ENCODE measurements at places on chromosomes 4 and X.

GRCh38 chrX:94686071-94686470 lies 1012.1 kb downstream of the FAM133A start:
- no peak for ATAC-seq

DNA sequence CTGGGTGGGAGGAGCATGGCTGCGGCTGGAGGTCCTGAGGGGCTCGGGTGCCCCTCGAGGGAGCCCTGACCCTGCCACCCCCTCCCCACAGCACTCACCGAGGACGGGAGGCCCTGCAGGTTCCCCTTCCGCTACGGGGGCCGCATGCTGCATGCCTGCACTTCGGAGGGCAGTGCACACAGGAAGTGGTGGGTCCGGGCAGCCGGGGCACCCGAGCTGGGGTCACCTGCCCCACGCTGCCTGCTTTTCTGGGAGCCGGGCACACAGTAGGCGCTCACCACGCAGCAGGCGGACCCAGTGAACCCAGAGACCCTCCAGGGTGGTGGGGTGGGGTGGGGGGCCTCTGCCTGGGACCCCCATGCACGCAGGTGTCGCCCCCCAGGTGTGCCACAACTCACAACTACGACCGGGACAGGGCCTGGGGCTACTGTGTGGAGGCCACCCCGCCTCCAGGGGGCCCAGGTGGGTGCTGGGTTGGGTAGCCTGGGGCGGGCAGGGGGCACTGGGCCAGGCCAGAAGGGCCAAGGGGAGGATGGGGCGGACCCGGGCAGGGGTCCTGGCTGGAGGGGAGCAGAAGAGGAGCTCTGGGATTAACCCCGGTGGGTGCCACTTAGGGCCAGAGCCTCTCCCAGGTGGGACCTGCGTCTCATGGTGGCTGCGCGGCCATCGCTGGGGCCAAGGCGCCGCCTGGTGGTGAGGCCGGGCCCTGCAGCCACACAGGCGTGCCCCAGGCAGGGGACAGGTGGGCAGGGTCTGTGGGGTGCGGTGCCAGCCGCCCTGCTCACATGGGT lies 1.4 kb downstream of the HGFAC start:
- peak; percentile 57 for ATAC-seq

GRCh38 chrX:112644713-112645112 lies 35.0 kb downstream of the LHFPL1 start:
- no peak for ATAC-seq

DNA sequence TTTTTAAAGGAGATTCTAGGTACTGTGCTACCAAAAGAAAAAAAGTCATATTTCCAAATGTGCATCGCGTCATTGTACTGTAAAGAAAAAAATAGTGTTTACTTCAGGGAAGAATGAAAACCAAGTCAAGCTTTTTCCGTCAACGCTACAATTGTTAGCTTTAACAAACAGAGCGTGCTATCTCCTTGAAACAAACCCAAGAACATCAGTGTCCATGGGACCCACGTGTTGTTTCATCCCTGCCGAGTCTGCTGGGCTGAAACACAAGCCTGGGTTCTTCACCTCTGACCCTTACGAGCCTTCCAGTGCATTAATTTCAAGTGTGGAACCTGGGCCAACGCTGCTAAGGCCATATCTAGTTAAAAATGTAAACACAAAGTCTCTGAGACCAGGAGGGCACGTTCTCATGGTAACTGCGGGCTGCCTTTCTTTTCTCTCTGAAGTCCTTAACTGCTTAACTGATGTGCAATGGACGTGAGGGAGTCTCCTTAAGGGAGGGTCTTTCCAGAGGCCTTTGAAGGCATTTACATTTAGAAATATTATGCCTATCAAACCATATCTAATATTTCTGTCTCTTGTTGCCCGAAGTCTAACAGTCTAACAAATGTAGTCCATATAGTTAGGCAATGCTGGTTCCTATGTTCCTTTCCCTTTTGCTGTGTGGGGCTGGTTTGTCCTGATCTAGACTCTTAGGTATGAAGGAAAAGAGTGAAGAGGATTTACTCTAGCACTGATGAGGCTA lies 36.3 kb downstream of the ING2 start:
- no peak for ATAC-seq

DNA sequence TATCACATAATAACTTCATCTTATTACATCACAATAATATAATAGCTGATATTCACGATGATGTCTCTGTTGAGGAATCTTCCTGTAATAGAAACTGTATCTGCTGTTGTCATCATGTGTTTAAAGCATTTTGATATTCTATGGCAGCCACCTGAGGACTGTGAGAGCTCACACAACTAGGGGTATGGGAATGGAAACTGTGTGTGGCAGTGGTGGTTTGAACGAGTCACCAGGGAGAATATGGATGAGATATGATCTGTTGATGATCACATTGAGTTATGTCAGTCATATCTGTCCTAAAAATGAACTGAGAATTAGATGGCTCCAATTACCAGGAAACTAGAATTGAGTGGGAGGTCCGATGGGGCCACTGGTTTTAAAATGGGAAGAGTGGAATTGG lies 169.6 kb downstream of the MID1IP1 start:
- no peak for ATAC-seq

DNA sequence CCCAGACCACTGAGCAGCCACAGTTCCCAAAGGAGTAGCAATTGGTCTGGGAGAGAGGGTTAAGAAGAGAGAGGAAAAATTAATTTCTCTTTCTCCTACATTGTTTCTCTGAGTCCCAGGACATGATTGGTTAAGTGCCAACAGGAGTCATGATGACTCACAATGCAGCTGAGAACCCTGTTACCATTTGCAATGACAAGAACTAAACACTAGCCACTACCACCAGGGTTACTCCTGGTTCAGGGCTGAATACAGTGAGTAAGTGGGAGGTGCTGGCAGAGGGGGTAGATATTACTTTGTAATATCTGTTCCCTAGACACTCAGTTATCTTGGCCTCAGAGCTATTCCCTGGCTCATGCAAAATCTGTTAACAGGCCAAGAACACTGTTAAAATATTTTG lies 18.0 kb downstream of the ETDC start:
- peak; percentile 72 for ATAC-seq

- ATAC-seq: no peak
Measured at GRCh38 chr4:148211533-148211932, 230.7 kb downstream of the NR3C2 start.

GRCh38 chr4:142645475-142646108 lies 200.5 kb downstream of the INPP4B start:
- ATAC-seq: no peak

DNA sequence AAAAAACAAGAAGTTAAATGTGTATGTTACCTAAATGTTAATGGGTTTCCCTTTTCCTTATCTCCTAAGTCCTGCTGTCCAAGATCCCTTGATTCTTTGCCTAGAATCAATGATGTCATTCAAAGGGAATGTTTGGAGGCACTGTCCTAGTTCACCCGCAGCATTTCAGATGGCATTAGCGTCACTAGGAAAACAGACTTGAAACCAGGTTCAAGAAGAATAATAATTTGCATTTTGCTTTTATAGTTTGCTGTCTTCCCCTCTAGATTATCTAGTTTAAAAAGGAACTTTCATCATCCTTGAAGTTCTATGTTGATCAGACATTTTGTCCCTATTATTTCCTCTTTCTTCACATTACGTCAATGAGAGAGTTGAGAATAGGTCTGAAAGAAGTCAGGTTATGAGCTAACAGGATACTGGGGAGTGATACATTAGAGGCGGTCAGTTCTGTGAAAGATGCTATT lies 234.1 kb upstream of the PGRMC2 start:
- no peak for ATAC-seq

GRCh38 chr4:76179398-76180318 lies 31.5 kb upstream of the NUP54 start:
- ATAC-seq: peak; percentile 86

DNA sequence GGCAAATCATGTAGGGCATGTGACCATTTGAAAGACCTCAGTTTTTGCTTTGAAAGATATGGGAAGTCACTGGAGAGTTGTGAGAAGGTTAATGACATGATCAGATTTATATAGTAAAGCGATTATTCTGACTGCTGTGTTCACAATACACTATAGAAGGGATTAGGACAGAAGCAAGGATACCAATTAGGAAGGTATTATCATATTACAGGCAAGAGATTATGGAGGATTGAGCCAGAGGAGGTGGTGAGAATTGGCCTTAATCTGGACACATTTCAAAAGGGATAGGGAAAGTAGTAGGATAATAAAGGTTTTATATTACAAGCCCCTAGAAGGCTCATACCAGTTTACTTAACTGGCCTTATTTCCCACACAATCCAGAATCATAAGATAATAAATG lies 124.9 kb upstream of the POF1B start:
- ATAC-seq: no peak

DNA sequence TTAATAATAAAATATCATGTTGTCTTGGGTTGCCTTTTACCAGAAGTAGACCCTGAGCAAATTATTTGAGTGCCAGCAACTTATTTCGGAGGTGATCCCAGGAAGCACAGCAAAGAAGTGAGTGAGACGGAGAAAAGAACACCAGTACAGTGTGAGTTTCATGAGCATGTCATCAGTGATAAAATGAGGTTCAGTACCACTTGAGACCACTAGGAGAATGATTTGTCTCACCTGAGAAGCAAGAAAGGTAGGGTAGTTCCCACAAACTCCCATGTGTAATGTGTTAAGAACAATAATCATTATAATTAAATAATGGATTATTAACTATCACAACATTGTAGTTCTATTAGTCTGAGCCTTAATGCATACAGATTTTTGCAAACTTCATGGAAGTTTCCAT lies 112.8 kb upstream of the DMD start:
- ATAC-seq: no peak

DNA sequence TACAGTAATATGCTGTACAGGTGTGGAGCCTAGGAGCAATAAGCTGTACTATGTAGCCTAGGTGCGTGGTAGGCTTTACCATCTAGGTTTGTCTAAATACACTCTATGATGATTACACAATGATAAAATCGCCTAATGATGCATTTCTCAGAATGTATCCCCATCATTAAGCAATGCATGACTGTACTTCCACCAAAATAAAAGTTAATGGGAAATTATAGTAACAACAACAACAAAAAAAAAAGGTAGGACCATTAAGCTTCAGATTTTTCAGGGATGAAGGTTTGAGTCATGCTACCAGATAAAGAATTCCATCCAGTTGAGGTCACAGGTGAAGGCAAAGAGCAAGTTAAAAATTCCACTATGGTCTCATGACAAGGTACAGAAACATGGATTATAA lies 68.2 kb downstream of the MAGEA10 start:
- ATAC-seq: no peak

DNA sequence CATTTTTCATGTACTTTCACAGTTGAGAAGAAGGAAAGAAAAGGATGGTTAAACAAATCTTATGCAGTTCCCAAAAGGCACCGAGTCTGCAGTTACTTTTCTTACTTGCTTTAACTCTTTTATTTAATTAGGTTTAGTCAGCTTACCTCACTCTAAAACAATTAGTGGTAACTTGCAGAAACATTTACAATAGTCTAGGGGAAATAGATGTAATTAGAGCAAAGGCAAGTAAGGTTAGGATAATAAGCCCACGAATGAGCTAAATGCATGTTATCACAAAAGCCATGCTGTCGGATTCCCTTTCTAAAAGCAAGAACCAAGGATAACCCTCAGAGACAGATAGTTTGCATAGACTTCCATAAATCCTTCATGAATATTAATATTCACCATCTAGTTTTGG lies 82.0 kb upstream of the VCX2 start:
- ATAC-seq: no peak

DNA sequence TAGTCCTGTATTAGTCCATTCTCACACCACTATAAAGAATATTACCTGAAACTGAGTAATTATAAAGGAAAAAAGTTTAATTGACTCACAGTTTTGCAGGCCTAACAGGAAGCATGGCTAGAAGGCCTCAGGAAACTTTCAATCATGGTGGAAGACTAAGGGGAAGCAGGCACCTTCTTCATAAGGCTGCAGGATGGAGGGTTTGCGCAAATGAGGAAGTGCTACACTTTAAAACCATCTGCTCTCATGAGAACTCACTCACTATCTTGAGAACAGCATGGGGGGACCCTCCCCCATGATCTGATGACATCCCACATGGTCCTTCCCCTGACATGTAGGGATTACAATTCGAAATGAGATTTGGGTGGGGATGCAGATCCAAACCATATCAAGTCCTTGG lies 12.1 kb upstream of the MAGEA11 start:
- no peak for ATAC-seq

DNA sequence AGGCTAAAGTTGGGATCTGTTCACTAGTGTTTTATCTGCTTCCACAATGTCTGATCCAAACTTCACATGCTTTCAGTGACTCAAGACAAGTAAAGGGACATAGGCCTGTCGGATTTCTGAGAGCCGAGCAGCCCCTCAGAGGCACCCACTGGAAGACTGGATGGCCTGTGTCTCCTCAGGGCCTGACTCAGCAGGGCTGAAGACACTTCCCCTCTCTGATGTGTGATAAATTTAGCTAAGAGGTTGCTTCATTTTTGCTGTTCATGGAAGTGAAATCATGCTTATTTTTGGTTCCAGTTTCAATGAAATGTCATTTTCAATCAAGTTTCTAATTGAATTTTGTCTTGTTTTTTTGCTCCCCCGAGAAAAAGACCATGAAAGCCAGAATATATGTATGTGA lies 93.7 kb downstream of the MXRA5 start:
- no peak for ATAC-seq

- no peak for ATAC-seq
Measured at GRCh38 chr4:178086320-178086719, 644.1 kb upstream of the AGA start.

GRCh38 chr4:2882341-2882740 lies 38.7 kb downstream of the ADD1 start:
- ATAC-seq: no peak

DNA sequence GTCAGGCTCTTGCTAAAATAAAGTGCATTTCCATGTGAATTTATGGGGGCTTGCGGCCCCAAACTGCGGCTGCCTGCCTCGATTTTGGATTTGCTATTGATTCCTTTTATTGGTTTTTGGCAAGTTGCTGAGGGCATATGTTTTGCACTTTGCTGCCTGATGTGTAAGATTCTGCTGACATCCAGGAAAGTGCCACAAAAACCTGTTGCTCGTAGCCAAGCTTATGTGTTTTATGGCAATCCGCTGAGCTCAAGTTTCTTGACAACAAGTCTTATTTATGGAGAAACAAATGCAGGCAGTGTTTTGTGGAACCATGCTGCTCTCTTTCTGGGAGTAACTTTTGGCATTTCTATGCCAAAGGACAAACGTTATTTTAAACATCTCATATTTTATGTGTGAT lies 97.3 kb upstream of the DDIT4L start:
- no peak for ATAC-seq

GRCh38 chr4:153585026-153585425 lies 99.1 kb upstream of the TLR2 start:
- no peak for ATAC-seq

GRCh38 chr4:40956721-40957255 lies 207.0 kb downstream of the NSUN7 start:
- ATAC-seq: no peak

- no peak for ATAC-seq
Measured at GRCh38 chrX:41718481-41719235, 5.3 kb upstream of the GPR82 start.

- no peak for ATAC-seq
Measured at GRCh38 chrX:103513067-103513466, 6.2 kb downstream of the RAB40A start.
